CD4-positive, alpha-beta T cell treated with Interleukin-4 for 4 hours (primary cell): ENCODE measurements at places on chromosomes 13 and 19.

DNA sequence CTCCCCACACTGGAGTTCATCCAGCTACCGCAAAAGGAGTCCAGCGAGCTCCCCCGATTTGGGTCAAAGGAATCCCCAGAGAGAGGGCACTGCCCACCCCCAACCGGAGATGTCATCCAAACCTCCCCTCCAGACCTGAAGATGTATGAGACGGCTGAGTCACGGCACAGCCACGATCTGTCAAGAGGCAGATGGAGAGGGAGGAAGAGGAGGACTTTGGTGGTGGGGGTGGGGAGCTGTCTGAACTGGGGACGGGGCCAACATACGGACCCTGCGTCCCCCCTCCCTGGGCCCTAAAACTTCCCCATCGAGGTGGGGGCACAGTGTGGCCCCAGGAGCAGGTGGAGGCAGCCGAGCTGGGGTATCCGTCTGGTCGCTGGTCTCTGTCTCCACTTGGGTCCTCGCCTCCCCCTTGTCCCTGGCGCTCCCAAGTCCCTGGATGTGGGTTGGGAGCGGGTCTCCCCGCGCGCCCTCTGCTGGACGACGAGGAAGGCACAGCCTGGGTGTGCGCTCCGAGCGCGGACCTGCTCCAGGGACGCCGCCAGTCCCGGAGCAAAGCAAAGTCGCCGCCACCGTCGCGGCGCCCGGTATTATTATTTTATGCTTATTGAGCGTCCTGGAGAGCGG lies 3.8 kb downstream of the PDE4A start:
- DNase-seq, result peak; percentile 42

GRCh38 chr13:104937881-104938280 lies 1597.6 kb downstream of the EFNB2 start:
- no peak for DNase-seq

DNA sequence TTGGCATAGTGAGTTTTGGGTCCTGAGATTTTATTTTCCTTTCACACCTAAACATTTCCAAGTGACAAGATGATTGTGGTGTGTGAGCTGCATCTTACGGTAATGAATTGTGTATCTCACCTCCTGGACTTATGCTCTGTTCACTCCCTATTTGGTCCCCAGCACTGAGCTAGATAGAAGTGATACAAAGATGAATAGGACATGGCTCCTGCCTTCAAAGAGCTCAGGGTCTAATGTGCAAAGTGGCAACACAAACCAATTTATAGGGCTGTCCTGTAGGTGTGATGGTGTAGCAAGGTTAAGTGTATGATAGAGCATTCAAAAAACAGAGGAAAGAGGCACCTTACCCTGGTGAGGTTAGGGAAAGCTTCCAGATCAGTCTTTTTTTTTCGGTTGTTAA lies 17.6 kb upstream of the TNFRSF19 start:
- DNase-seq, result no peak

GRCh38 chr13:112795277-112795676 lies 105.4 kb downstream of the ATP11A start:
- DNase-seq, result no peak

GRCh38 chr19:47693489-47693888 lies 19.7 kb upstream of the EHD2 start:
- DNase-seq, result no peak

DNA sequence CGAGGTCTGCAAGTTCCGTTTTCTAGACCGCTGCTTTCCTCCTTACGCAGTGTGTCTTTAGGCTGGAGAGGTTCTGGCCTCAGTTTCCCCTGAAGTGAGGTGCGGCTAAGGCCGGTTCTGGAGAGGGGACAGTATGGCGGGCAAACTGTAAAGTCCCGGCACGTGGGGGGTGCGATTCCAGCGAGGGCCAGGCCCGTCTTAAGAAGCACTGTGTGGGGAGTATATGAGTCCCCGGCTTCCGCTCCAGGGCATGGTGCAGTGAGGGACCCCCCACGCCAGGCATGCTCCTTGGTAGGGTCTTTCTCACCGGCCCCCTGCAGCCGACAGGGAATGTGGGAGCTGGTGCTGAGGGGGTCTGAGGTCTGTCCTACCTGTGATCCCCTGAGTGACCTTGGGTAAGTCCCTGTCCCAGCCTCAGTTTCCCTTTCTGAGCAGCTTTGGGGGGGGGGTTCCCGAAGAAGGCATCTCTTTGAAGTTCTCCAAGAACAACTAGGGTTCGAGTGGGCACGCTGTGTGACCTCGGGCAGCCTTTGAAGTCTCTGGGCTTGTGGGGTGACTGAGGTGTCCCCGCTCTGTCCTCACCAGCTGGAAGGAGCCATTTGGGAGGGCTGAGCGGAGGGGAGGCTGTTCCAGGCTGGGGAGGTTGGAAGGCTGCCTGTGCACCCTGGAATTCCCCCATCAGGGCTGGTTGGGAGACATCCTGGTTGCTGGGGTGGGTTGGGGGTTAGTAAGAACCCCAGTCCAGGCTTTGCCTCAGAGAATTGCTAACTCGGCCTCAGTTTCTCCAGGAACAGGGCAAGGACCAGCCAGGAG lies 1.5 kb downstream of the NFIC start:
- no peak for DNase-seq

DNA sequence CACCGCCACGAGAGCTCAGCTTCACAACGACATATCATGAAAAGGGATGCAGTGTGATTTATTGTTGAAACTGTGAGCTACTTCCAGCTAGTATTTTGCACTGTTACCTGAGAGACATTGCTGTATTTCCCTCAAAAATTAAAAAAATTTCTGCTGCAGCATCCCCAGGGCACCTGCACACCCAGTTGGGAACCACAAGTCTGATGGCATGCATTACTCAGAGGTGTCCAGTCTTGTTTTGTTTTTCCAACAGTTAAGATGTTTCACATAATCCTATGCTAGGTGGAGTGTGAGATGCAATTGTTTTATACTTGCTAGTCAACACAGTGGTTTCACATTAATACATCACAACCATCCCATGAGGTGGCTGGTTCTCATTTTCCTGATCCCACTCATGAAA lies 285.2 kb downstream of the SHISA2 start:
- DNase-seq, result no peak
